ENCODE measurements at places on chromosomes 2 and 18. TPM values are rescaled to one million over a fixed set of nuclear protein-coding genes. Genes with fewer than 3 reads are reported as not detected.

Gene AGFG1
- total RNA-seq, result 86.4 TPM

Gene GREB1L
- total RNA-seq, result 13.8 TPM

Gene CMPK2
- 7.0 TPM for total RNA-seq

Gene DHRS9
- total RNA-seq, result 1.1 TPM

Gene NOL4
- total RNA-seq, result 2.0 TPM

Gene NTSR2
- total RNA-seq, result not detected

Gene NPPC
- total RNA-seq, result not detected

Gene SERPINB12
- not detected for total RNA-seq

Gene PFN4
- total RNA-seq, result 0.24 TPM

Gene TTLL4
- total RNA-seq, result 19.8 TPM

Gene C2orf80
- not detected for total RNA-seq

Gene FBXO15
- 0.93 TPM for total RNA-seq

DNA sequence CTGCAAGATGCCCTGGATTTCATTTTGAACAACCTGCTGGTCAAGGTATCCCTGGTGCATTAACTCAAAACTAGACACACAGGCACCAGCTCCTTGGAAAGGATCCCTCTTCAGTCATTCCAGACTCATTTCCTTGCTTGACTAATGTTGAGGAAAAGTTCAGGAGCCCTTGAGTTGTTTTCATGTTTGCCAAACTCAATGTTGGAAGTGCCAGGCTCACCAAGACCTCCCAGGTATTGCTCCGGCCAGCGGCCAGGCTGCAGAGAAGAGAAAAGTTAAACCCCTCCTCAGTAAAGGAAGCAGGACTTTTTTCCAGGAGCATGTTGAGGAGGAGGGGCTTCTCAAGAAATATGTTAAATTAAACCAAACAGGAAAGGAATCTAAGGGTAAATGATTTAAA is 42.7 kb downstream of the TGIF1 start:
- H3K4me3 ChIP-seq, result no peak overlapping the region
- no peak overlapping the region for H3K27ac ChIP-seq
- no peaks in the 10 kb centered on the region for H3K4me1 ChIP-seq
- H3K36me3 ChIP-seq, result no peaks in the 10 kb centered on the region
- no peak for DNase-seq
- H3K27me3 ChIP-seq, result no peaks in the 10 kb centered on the region

GRCh38 chr2:191638802-191639172 is 39.1 kb upstream of the NABP1 start:
- no peaks in the 10 kb centered on the region for H3K36me3 ChIP-seq
- H3K27ac ChIP-seq, result peak overlapping the region; percentile 73
- H3K27me3 ChIP-seq, result no peaks in the 10 kb centered on the region
- DNase-seq, result no peak

- H3K36me3 ChIP-seq, result no peaks in the 10 kb centered on the region
- H3K4me3 ChIP-seq, result no peak overlapping the region
- no peak for DNase-seq
- H3K27me3 ChIP-seq, result no peaks in the 10 kb centered on the region
These were observed 136.2 kb upstream of the CDCA7 start for GRCh38 chr2:173218326-173219056.

DNA sequence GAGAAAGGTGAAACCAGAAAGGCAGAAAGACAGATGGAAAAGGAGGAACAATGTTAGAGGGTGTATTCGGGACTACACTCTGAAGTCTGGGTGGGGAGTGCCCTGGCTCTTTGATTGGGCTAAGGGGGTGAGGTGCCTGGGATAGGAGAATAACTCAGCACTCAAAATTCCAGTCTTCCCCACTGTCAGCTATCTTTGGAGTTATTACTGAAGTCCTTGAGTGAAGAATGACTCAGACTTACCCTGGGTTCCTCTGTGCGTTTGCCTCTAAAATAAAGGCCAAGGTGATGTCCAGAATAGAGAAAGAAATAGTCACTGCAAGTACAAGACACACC is 151.8 kb upstream of the SERPINE2 start:
- no peak overlapping the region for H3K27ac ChIP-seq
- DNase-seq, result no peak
- no peak overlapping the region for H3K4me3 ChIP-seq

- H3K27ac ChIP-seq, result no peak overlapping the region
- H3K4me3 ChIP-seq, result no peak overlapping the region
- no peak for DNase-seq
- H3K4me1 ChIP-seq, result peaks cover 2% of the 10 kb centered on the region
- no peaks in the 10 kb centered on the region for H3K36me3 ChIP-seq
These were observed 259.0 kb upstream of the RASGRP3 start for GRCh38 chr2:33217406-33217805.

DNA sequence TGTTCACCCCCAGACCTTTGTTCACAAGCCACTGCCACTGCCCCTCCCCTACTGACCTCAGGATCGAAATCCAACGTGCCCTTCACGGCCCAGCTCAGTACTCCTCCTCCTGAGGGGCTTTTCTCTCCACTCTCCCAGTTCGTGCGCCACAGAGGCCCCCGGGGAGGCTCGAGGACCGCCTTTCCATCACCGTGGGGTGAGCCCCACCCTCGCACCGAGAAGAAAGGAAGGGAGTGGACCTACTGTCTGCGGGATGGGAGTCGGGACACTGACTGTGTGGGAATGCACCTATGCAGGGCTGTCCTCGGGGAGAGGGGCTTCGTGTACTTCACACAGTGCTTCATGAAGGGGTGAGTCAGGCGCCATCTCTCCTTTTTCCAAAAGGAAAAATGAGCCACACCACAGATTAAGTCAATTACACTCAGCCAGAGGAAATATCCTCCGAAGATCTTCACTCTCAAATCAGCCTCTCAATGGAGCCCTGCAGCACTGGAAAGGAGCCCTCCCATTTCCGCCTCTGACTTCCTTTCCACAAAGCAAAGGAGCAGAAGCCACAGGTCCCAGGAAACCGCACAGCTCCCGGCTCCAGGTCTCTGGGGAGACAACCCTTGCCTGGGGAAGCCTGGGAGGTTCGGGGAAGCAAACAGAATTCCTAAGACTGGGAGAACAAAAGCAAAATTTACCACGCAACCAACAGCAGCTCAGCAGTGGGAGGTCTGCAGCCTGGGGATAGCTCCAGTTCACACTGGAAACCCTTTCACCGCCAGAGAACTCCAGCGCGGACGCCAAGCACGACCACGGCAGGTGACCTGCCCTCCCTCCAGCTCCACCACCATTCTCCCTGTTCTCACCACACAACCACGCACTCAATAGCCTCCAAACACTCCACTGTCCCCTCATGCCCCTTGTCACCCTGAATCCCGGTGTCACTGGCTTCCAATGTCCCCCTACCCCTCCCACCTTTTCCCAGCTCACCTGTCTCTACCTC is 21.6 kb downstream of the ADCY3 start:
- H3K4me1 ChIP-seq, result no peaks in the 10 kb centered on the region
- no peak overlapping the region for H3K4me3 ChIP-seq
- no peak for DNase-seq

GRCh38 chr2:128663371-128664050 is 344.8 kb upstream of the HS6ST1 start:
- DNase-seq, result no peak
- H3K36me3 ChIP-seq, result no peaks in the 10 kb centered on the region
- H3K27ac ChIP-seq, result no peak overlapping the region
- H3K27me3 ChIP-seq, result no peaks in the 10 kb centered on the region
- H3K4me3 ChIP-seq, result no peak overlapping the region
- no peaks in the 10 kb centered on the region for H3K4me1 ChIP-seq

GRCh38 chr2:242013771-242014170 is 144.2 kb downstream of the RTP5 start:
- no peaks in the 10 kb centered on the region for H3K36me3 ChIP-seq
- H3K27me3 ChIP-seq, result no peaks in the 10 kb centered on the region
- no peak overlapping the region for H3K27ac ChIP-seq
- no peaks in the 10 kb centered on the region for H3K4me1 ChIP-seq

DNA sequence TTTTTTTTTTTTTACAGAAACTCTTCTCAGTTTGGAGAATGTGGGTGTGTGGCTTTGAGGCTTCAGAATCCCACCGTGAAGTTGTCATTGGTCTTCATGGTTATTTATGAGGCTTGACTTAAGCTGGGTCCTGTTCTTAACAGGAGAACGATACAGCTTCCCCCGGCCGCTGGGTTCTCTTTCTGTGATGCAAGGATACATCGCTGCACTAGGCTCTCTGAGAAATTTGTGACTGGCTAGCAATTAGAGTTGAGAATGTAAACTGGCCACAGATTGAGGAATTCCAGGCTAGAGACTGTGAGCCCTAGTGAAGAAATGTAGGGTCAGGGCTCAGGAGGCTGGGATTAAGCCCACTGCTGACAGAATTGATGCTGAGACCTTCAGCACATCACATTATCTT is 29.8 kb downstream of the MGAT5 start:
- no peak for DNase-seq
- H3K27ac ChIP-seq, result no peak overlapping the region
- no peaks in the 10 kb centered on the region for H3K36me3 ChIP-seq
- no peaks in the 10 kb centered on the region for H3K27me3 ChIP-seq
- H3K4me1 ChIP-seq, result no peaks in the 10 kb centered on the region

- no peak overlapping the region for H3K27ac ChIP-seq
- H3K27me3 ChIP-seq, result no peaks in the 10 kb centered on the region
- H3K4me3 ChIP-seq, result no peak overlapping the region
- no peaks in the 10 kb centered on the region for H3K4me1 ChIP-seq
These were observed 50.6 kb upstream of the ZEB2 start for GRCh38 chr2:144570566-144570965.

GRCh38 chr18:9419956-9420631 is 55.2 kb upstream of the RALBP1 start:
- no peak overlapping the region for H3K27ac ChIP-seq
- H3K36me3 ChIP-seq, result no peaks in the 10 kb centered on the region
- peaks cover 17% of the 10 kb centered on the region for H3K4me1 ChIP-seq
- H3K27me3 ChIP-seq, result no peaks in the 10 kb centered on the region
- no peak overlapping the region for H3K4me3 ChIP-seq

- H3K27ac ChIP-seq, result no peak overlapping the region
- no peaks in the 10 kb centered on the region for H3K4me1 ChIP-seq
- H3K4me3 ChIP-seq, result no peak overlapping the region
These were observed 289.6 kb downstream of the PTPRM start for GRCh38 chr18:7856733-7857132.

DNA sequence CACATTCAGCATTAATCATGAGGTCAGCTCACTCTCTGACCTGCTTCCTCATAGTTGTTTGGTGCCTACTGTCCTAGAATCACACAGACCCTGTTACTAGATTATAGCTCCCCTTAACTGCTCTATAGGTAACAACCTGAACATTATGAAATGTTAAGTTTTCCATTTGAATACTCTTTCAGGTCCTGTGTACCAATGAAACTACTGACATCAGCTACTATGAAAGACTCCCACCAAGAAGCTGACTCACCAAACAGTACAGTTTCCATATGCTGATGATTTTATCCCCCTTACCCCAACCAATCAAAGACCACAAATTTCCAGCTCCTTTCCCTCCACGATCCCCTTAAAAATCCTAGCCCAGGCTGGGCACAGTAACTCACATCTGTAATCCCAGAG is 56.3 kb downstream of the SRBD1 start:
- no peak overlapping the region for H3K27ac ChIP-seq
- H3K4me1 ChIP-seq, result no peaks in the 10 kb centered on the region
- no peaks in the 10 kb centered on the region for H3K27me3 ChIP-seq
- no peak overlapping the region for H3K4me3 ChIP-seq
- no peaks in the 10 kb centered on the region for H3K36me3 ChIP-seq
- no peak for DNase-seq

All from hepatocyte (in vitro differentiated cells).